ENCODE measurements at places on chromosomes 1 and 21.

- no peak for DNase-seq
Observed at GRCh38 chr1:19220991-19221390, 10.9 kb upstream of the UBR4 start.

GRCh38 chr1:24558902-24559791 lies 3.3 kb downstream of the NCMAP start:
- no peak for DNase-seq

GRCh38 chr1:245316784-245317183 lies 162.0 kb downstream of the KIF26B start:
- DNase-seq = no peak

DNA sequence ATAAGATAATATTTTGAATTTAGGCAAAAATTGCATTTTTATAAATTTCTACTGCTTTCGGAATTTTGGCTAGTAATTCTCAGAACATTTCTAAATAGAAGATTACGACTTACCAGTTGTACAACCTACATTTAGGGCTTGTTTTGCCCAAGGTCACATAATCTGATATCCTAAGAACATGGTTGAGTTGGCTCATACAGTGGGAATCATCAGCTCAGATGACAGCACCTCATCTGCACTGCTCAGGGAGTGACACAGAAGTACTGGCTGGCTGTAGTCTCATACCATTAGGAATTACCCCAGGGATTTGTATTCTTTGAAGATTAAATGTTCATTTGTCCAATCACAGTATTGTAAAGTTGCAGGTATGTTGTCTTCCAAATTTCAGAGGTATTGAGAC lies 217.6 kb downstream of the ADGRL2 start:
- DNase-seq = no peak

GRCh38 chr1:177354247-177354646 lies 183.5 kb downstream of the BRINP2 start:
- no peak for DNase-seq

GRCh38 chr1:116439701-116440100 lies 66.7 kb downstream of the ATP1A1 start:
- DNase-seq = no peak

Measured in stimulated activated CD4-positive, alpha-beta T cell treated with anti-CD3 and anti-CD28 coated beads, Interleukin-1b, Interleukin-23, amount 100 ng/mL, for 48 hours (primary cell).